GM04504 (cell line): ENCODE measurements at places on chromosomes 13 and 19.
A peak's percentile ranks its signal among the peaks of the same experiment; 100 is the strongest.

GRCh38 chr19:2015608-2015950, at the start of gene BTBD2:
Gene BTBD2, minus strand, starts transcription at chr19:2015714. Its CDS starts 11 bp downstream, at chr19:2015703.
- peak; percentile 60 for DNase-seq

- no peak for DNase-seq
These were observed 515.3 kb downstream of the IRS2 start for GRCh38 chr13:109271061-109271460.

GRCh38 chr13:113554333-113554700, 30.2 kb upstream of the TFDP1 start:
- no peak for DNase-seq

DNA sequence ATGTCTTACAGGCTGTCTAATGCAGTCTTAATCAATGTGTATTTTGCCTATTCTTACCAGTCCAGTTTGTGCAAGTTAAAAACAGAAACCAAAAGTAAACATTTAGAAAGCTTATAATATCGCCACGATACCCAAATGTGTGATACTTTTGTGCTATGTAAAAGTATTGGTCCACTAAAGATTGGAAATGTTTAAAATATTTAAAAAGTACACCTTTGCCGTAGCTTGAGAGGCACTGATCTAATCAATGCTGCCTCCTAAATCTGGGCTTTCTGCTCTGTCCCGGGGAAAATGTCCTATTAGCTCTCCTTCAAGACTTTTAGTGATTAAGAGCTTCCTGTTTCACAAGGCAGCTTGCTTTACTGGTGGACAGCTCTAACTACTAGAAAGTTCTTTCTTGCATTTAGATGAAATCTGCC, 64.7 kb downstream of the DNAJC15 start:
- peak; percentile 27 for DNase-seq

GRCh38 chr19:48218997-48219396, 36.7 kb downstream of the CARD8 start:
- DNase-seq: no peak

DNA sequence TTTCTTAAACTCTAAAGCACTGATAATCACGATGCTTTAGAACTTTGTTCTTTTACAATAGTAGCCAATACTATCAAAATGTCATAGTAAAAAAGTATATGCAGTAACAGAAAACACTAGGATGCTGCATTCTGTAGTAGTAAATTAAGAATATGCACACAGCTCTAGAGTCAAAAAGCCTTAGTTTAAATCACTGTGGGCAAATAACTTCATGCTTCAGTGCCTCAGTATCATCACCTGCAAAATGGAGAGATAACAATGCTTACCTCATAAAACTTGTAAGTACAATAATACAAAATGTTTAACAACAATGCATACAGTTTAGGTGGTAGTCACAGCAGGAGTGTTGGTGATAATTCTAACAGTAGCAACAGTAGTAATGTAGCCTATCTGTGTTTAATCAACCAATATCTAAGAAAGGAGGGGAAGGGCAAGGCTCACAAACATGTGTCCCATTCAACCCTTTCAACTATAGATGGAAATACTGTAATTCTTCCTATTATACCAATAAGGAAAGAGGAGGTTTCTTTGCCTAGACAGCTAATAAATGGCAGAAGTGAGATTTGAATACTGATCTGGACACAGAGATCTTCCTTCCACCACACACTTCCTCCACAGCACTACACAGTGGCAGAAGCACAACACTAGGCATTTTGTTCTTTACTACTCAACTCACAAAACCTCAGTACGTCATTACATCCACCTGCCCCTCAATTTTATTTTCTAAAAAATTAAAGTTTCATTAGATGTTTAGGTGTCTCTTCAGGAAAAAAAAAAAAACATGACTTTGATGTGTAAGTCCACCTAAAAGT, 4.6 kb downstream of the RBM26 start:
- no peak for DNase-seq

GRCh38 chr13:75416327-75417011, 65.5 kb downstream of the TBC1D4 start:
- no peak for DNase-seq

DNA sequence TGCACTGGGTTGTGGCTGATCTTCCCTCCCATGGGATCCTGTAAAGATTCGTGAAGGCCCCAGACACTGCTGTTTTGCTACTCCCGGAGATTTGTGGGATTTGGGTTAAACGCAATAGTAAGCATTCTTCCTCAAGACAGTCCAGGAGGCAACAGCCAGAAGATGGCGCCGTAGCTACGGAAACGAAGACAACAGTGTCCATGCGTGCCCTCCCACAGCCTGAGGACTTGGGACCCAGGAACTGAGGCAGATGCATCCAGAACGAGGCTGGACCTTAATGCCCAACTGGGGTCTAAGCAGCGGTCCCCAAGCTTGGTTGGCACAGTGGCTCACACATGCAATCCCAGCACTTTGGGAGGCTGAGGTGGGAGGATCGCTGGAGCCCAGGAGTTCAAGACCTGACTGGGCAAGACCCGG, 57.6 kb upstream of the ZNF507 start:
- peak; percentile 42 for DNase-seq

DNA sequence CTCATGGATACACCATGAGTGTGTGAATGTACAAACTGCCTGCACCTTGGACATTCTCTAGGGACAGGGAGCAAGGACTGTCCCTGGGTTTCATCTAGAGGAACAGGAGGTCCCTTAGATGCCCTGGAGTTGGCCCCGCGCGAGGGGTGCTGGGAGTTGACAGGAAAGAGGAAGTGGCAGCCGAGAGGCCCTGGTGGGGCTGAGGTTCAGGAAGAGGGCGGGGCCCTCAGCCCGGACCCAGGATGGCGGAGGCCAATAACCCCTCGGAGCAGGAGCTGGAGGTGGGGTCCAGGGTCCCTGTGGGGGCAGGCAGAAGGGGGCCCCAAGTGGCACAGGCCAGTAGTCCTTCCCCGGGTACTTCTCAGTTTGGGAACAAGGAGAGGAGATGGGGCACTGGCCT, 6.9 kb downstream of the PKN1 start:
- DNase-seq: no peak

- DNase-seq: no peak
These were observed 22.3 kb downstream of the TEX29 start for GRCh38 chr13:111342721-111343120.

DNA sequence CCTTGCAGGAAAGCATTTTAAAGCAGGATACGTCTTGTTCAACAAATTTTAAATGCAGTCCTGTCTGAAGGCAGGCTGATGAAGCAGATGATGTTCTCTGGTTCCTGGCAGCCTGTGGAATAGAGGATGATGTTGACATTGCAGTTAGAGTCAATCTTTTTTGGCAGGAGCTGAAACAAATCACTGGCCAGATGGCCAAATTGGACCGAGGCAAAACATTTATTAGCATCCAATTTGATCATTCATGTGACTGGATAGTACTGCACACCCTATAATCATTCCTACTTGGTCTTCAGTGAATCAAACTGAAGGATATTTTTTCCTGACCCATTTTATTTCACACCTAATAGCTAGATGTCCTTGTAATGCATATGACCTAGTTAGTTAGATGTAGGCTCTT, 172.2 kb upstream of the SLC10A2 start:
- DNase-seq: no peak

DNA sequence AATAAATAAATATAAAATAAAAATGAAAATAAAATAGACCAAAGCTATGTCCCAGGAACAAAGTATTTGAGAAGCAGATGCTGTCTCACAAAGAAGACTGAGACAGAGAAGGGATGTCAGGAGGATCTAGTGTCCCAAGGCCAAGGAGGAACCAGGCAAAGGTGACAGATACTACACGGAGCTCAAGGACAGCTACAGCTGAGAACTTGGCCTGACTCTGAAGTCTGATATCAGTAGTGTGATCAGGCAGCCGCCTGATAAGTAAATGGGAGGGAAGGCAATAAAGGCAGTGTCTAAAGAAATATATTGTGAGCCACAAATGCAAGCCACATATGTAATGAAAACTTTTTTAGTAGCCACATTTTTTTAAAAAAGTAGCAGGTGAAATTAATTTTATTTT, 20.4 kb upstream of the NANOS3 start:
- no peak for DNase-seq

DNA sequence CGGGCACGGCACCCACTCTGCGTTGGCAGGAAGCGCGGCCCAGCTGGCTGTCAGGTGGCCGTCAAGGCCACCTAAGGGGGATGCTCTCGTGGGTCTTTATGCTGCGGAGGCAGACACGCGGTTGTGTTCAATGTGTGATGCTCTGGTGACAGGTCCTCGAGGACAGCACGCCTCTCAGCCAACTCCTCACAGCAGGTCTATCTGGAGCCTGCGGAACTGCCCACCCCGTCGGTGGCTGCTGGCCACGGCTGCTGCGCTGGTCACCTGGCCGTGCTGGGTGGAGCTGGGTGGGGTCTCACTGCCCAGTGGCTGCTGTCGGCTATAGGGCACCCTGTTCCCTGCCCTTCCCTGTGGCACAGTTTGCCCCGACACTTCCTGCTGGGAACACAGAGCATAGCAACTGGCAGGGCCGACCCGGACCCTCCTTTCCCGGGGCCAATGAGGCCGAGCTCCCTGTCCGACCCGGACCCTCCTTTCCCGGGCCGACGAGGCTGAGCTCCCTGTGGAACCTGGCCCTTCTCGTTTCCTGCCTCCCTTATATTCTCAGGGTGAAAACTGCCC, 14.3 kb upstream of the F7 start:
- DNase-seq: no peak

DNA sequence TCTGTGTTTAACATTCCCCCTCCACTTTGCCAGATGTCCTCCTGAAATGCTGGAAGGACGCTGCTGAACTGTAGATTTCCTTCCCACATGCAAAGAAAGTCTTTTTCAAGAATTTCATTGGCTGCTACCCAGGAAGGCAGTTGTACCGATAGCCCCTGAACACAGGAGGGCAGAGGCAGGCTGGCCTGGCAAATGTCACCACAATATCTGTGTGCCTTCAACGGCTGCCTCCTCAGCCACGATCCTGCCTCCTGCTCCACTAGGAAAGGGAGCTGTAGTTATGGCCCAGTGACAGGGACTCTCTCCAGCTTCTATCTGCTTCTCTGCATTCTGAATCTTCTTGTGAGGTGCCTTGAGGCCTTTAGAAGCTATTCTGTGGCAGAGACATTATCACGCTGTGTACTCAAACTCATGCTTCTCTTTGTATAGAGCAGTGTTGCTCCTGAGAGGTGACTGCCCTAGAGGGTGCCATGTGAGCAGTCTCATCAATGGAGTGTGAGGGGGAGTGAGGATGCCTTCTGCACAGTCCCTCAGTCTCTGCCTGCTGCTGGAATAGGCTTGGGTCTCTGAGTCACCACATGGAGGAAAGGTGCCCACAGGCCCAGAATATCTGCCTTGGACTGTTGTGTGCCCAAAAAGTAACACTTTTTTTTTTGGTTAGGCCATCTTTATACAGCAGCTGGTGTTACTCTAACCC, 279.8 kb downstream of the DNAJC15 start:
- peak; percentile 56 for DNase-seq

GRCh38 chr13:73870036-73870741, 264.0 kb downstream of the KLF12 start:
- no peak for DNase-seq
